CD14-positive monocyte (primary cell): ENCODE measurements at places on chromosomes 7 and 10. TPM values are rescaled to one million over a fixed set of nuclear protein-coding genes. Genes with fewer than 3 reads are reported as not detected.

GRCh38 chr7:151133986-151134742, 33.3 kb downstream of the GBX1 start:
- DNase-seq = no peak

The MMP21 gene
- polyA plus RNA-seq = 0.28 TPM in 1 of 2 replicates, not detected in the other

GRCh38 chr10:124026589-124026939, 66.8 kb downstream of the CHST15 start:
- DNase-seq = no peak

DNA sequence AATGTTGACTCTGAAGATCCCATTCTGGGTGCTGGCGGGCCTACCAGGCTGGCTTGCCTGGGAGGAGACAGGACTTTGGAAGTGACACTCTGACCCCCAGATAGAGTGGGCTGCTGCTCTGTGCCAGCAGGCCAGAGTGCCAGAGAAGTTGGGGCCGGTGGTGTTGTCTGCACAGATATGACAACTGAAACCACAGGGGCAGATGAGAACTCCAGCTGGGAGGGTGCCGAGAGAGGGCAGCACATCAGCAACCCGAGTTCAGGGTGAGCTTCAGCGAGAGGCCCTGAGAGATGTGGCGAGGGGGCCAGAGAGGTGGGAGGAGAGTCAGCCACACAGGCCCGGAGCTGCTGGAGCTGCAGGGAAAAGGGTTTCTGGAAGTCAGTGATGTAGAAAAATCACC, 193.2 kb upstream of the MGMT start:
- no peak for DNase-seq

GRCh38 chr10:61967298-61967697, 65.8 kb downstream of the ARID5B start:
- DNase-seq = no peak

GRCh38 chr7:105216786-105217185, 171.9 kb downstream of the SRPK2 start:
- no peak for DNase-seq

DNA sequence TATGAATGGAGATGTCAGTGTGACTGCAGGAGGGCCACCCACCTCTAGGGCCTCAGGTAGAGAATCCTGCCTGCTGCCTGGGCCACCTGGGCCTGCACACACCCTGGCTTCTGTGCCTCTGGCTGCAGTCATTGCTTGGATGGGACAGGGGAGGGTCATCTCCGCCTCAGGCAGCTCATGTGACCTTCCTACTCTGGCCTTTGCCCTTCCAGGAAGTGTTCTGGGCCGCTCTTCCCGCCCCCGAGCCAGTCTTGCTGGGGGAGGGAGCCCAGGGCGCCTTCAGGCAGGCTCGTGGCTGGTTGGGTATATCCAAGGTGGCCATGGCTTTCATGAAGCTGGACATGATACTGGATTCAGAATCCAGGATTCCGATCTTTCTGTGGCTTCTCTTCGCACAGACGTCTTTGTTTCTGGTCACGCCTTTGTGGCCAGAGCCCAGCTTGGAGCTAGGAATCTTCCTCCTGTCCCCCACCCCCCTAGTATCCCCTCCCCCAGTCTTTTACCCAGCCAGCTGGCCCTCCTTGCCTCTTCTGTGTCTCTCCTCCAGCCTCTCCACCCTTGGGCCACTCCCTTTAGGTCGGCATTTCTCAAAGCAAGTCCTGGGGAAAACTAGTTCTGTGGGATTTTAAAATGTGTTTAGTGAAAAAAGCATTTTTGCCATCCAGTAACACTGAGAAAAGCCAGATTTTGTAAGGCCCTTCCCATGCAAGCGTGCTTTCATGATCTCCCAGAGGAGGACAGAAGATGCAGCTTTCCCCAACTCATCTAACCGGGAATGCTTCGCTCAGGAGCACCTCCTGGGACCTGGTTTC, 119.6 kb downstream of the ZMIZ1 start:
- no peak for DNase-seq

GRCh38 chr7:50721160-50721559, 61.5 kb downstream of the GRB10 start:
- DNase-seq = no peak

DNA sequence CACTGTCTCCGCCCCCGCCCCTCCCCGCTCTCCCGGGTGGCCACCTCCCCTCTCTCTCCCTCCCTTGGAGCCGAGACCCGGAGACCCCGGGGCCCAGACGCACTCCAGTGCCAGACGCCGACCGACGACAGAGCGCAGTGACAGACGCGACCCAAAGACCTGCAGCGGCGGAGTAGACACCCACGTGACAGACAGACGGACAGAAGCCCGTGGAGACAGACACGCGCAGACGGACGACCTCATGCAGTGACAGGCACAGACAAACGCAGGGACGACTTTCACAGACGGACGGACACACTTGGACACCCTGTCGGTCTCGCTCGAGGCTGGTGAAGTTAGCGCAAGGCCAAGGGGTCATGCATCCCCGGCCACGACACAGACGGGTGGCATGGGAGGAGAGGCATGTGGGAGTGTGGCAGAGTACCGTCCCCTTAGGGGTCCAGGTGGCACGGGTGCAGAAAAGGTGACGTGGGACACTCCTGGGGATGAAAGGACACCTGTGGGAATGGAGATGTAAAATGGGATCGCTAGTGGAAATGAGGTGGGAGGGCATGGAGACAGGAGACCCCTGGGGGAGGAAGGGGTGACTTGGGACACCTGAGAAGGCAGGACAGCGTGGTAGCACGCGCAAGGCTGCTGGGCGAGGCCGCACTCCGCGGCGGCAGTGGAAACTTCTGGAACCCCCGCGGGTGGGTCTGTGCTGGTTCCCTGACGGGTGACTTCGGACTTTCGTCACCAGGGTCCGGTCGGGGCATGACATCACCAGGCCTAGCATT, 456 bp upstream of the ACHE start:
- no peak for DNase-seq

GRCh38 chr7:29599026-29599425, 35.4 kb downstream of the PRR15 start:
- DNase-seq = no peak

GRCh38 chr7:879706-880105, 3.4 kb downstream of the GET4 start:
- DNase-seq = no peak

DNA sequence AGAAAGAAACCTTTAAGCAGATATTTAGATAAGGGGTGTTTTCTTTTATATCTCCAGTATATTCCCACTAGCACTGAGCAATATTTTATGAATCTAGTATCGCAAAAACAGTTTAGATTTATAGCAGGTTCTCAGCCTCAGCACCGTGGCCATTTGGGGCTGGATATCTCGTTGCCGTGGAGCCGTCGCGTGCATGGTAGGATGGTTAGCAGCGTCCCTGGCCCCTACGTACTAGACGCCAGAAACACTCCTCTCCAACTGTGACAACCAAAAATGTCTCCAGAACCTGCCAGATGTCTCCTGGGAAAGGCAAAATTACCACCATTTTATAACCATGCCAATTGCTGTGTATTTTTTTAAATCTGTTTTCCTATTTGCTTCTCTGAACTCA, 172.9 kb downstream of the CACNB2 start:
- DNase-seq = no peak

DNA sequence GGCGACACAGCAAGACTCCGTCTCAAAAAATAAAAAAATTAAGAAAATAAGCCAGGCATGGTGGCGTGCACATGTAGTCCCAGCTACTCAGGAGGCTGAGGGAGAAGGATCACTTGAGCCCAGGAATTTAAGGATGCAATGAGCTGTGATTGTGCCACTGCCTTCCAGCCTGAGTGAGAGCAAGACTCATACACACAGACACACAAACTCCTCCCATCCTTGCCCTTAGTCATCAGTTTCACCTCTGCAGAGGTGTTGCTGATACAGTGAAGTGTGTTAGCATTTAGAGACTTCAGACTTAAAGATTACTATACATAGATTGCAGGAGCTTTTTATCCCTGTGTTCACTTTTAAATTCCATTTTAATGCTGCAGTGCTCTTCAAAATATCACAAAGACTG, 5.5 kb upstream of the H2AZ2 start:
- no peak for DNase-seq

DNA sequence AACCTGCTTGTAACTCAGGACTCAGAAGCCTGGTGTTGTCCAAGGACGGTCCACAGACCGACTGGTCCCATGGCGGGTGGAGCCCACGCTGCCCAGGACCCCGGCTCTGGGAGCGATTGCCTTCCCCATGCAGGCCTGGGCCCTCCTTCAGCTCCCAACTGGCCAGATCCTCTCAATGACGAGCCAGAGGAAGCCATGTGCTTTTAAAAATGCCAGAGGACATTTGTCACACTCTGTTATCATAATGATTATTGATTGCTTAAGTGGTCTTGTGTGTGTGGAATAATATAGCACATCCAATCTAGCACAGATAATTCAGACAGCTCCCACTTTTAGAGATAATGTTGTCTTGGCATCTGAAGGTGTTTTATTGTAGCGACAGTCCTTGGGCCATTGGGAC, 22.6 kb upstream of the OGDHL start:
- no peak for DNase-seq
